ENCODE measurements at places on chromosomes 3 and 15.

DNA sequence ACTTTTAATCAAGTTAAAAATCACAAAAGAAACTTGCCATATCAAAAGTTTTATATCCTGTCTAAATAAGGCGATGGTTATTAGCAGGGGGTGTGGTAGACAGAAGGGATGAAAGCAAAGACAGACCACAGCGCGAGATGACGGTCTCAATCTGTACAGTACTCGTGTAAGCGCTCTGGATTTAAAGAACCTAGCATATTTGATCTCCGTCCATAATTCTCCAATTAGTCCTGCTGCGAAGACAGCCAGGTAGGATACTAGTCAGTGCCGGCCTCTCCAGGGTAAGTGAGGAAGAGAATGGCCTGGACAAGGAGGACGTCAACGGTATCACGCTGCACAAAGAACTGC lies 701 bp downstream of the SGO1 start:
- peak; percentile 32 for DNase-seq

GRCh38 chr15:52805351-52806283 lies 15.5 kb upstream of the ONECUT1 start:
- DNase-seq, result no peak

- DNase-seq, result no peak
Observed at GRCh38 chr15:86493884-86494283, 414.2 kb downstream of the AGBL1 start.

DNA sequence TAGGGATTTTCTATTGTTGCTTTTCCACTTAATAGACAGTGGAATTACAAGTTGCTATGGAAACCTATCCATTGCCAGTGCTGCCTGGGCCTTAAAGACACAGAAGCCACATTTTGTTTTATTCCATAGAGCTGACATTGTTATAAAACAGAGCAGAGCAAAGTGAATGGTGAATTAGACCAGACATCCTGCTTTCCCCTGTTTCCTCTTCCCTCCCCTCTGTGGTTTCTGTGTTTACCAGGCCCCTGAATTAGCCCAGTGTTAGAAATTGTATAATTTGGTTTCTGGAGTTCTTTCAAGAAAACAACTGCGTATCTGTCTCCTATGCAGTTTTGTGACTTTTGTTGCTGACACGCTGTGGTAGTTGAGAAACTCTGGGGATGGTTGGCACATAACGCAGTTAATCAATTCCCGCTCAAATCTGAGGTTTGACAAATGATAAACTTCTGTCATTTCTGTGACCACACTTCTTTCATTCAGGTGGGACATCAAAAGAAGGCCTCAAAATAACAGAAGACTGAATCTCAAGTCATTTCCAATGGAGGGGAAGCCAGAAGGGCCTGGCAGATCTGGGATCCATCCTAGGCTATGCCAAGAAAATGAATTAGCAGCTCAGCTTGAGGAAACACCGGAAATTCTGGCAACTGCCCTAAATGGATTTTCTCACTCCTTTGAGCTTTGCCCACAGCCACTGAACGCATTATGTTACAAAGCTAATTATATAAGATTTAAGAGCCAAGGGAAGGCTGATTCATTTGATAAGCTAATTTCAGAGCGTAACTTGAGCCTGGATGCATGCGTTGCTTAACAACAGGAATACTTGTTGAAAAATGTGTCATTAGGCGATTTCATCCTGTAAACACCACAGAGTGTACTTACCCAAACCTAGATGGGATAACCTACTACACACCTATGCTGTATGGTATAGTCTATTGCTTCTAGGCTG lies 46.9 kb downstream of the NR1D2 start:
- peak; percentile 70 for DNase-seq

GRCh38 chr3:55805169-55805568 lies 318.1 kb upstream of the WNT5A start:
- no peak for DNase-seq

GRCh38 chr3:148173851-148174250 lies 523.9 kb upstream of the AGTR1 start:
- no peak for DNase-seq

DNA sequence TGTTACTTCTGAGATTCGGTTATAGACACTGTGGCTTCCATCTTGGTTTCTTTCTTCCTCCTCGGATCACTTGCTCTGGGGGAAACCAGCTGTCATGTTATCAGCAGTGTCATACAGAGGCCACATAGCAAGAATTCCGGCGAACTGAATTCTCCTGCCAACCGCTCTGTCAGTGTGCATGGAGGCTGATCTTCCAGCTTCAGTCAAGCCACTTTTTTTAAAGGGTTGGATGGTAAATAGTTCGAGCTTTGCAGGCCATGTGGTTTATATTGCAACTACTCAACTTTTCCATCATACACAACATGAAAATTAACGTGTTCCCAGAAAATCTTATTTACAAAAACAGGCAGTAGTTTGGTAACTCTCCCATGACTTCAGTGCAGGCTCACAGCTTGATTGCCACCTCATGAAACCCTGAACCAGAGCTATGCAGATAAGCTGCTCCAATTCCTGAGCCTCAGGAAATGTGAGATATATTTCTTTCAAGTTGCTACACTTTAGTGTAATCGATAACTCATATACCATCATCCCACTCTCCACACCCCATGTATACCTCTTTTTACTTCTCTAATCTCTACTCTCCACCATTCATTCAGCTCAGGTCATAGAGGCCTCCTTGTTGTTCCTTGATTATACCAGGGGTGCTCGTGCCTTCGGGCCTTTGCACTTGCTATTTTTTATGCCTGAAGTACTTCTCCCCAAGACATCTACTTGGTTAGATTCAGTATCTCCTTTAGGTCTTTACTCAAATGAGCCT lies 7.2 kb downstream of the RPL22L1 start:
- peak; percentile 39 for DNase-seq

DNA sequence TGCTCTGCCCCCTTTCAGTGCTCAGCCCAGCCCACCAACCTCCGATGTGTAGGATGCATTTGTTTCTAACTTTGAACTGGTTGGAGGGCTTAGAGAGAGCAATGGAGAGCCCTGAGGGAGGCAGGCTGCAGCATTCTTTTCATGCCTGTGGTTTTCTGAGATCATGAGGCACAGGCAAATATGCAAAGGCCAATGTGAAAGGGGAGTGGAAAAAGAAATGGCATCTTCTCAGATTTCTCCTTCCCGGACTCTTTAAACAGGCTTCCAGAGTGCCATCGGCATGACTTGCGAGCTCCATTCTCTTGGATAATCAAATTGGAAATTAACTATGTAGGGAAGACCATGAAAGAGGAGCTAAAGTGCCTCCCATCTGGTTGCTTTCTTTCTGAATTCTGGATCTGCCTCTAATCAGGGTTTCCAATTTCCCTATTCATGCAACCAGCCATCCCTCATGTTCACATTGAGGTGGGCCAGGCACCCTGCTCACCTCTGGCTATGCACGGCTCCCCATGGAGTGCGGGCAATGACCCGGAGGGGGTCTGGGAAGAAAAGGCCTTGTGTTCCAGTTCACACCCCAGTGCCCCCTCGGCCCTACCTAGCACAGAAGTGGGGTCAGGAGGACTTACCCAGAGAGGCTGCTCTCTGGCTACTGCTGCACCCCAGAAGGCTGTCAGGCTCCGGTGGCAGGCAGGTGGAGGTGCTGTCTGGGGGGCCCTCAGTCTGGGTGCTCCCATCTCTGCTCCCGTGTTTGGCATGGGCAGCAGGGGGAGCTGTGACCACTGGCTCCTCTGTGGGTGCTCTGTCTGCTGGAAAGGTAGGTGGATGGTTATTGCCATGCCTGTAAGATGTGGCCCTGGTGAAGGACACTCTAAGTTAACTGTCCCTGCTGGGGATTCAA lies 16.1 kb downstream of the AMOTL2 start:
- DNase-seq, result peak; percentile 97

DNA sequence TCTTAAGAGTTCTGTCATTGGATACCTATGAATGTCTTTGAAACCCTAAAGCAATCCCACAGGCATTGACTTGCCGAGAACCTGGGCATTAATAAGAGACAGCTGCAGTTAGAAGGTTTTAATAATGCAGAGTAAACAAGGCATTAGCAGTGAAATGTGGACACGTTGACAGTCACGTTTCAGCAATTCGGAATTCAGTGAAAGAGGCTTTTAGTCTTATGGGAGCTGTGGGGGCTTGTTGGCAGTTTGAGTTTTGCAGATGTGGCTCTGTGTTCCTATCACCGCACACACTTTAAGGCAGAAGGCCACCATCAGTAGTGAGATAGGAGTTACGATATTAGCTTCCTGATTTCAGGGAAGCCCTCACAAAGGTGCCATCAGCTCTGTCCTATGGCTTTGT lies 145.2 kb upstream of the NUDT16 start:
- DNase-seq, result no peak

GRCh38 chr3:101854608-101855304 lies 5.4 kb downstream of the NFKBIZ start:
- no peak for DNase-seq

DNA sequence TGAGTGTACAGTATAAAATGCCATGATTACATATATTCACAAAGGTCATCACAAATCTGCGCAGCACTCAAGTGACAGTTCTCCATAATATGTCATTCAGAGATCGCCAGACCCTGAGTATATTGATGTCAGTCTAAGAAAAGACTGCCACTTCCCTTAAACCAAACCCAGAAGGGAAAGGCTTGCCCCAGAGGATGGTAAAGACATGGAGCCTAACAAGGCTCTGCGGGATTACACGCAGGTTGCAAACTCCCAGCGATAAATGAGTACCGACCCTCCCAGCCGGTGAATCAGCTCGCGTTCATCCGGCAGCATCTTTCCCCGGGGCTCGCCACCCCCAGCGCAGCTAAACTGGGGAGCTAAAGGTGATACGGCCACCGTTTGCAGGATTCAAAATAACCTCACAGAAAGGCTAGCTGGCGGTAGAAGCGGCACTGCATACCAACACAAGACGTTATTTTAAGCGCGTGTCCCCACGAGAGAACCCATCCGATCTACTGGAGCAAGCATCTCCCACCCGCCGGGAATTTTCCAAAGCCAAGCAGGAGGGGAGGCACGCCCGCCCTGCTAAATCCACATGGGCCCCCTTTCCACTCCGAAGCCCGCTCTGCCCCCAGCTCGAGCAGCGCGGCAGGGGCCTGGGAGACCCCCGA lies 643 bp downstream of the MYO5A start:
- peak; percentile 32 for DNase-seq

- no peak for DNase-seq
Observed at GRCh38 chr15:39585871-39586301, 5.0 kb downstream of the THBS1 start.

DNA sequence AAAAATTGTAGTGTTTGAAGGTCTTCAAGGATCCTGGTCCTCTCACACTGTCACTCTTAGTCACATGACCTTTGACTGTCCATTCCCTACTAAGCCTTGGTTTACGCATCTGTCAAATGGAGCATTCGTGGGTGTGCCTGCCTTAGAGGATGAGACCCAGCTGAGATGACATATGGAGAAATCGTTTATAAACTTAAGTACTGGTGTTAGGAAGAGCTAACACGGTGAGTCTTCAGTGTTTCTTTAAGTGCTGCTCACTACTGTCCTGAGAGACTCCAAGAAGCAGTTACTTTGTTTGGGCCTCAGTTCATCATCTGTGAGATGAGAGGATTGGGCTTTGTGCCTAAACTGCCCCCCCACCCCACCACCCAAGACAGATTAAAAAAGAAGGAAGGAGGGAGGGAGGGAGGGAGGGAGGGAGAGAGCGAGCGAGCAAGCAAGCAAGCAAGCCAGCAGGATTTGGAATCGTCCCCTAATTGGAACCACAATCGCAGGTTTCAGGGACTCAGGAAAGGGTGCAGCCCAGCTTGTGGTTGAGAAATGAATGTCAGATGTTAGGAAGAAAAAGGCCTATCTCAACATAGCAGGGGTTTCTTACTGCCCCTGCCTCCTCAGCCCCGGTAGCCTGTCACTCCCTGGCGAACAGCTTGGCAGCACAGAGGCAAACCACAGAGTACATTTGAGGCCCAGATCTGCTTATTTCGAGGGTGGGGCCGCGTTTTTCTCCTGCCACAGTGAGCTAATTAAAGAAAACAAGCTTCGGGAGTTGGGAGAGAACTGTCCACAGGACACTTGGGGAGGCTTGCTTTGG lies 32.7 kb downstream of the SMAD3 start:
- peak; percentile 93 for DNase-seq

- peak; percentile 42 for DNase-seq
Observed at GRCh38 chr3:70067860-70068521, 68.5 kb downstream of the SAMMSON start.

GRCh38 chr15:101543431-101543830 lies 53.9 kb upstream of the PCSK6 start:
- DNase-seq, result no peak

GRCh38 chr3:169529013-169529412 lies 134.5 kb downstream of the MECOM start:
- peak; percentile 7 for DNase-seq

DNA sequence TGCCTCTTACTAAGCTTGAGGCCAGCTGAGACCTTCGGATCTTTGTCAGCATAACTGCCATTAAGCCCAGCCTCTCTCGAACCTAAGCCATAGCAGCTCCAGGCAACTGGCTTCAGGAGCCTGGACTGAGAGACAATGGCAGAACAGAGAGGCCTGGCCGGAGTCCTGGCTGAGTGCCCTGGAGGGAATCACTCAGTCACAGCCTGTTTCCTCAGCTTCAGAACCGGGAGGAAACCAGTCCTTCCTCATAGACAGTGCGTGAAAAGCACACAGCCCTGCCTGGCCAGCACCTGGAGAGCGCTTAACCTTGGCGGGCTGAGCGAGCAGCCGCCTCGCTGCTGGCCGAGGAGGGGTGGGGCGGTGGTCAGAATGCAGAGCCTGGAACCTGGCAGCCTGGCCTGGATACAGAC lies 21.6 kb downstream of the RNU5B-1 start:
- DNase-seq, result peak; percentile 42

Data from cardiac fibroblast (primary cell).